ENCODE measurements at places on chromosomes 6 and 20.

- DNase-seq: peak; percentile 40
These were observed 68.9 kb upstream of the TBXT start for GRCh38 chr6:166236596-166236995.

GRCh38 chr6:168871642-168872315, 381.9 kb downstream of the THBS2 start:
- no peak for DNase-seq

DNA sequence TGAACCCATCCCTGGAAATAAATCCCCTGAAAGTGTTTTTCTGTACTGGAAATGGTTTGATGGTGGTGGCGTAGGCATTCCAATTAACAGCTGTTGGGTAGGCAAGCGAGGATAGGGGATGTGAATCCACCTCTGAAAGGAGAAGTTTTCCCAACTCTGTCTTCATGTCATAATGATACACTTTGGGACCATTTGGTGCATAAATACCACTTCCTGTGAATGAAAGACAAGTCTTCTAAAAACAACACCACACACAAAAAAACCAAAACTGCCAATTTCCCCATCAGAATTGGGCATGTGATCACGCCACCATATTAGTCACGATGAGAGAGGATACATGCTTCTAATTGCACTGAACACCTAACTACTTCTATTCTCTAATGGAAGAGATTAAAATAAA, 6.4 kb downstream of the VNN2 start:
- DNase-seq: no peak

GRCh38 chr6:148557796-148558321, 189.0 kb upstream of the UST start:
- DNase-seq: peak; percentile 68

- no peak for DNase-seq
These were observed 7.3 kb downstream of the STK38 start for GRCh38 chr6:36539814-36540568.

DNA sequence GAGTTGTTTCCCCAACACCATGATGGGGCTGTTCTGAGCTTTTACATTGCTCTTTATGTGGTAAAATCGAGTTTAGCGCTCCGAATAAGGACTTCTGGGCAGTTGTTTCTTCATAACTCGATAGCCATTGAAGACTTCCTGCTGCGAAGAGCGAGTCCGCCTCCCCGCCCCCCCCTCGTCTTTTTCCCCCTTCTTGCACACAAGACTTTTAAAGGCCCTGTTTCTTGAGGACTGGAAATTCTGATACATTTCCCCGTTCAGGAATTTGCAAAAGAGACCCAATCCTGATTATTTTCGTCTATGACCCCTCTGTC, 1.5 kb upstream of the CITED2 start:
- no peak for DNase-seq

GRCh38 chr6:139534472-139535115, 160.1 kb upstream of the CITED2 start:
- DNase-seq: peak; percentile 49

GRCh38 chr20:19741924-19742323, 16.1 kb upstream of the RIN2 start:
- no peak for DNase-seq

DNA sequence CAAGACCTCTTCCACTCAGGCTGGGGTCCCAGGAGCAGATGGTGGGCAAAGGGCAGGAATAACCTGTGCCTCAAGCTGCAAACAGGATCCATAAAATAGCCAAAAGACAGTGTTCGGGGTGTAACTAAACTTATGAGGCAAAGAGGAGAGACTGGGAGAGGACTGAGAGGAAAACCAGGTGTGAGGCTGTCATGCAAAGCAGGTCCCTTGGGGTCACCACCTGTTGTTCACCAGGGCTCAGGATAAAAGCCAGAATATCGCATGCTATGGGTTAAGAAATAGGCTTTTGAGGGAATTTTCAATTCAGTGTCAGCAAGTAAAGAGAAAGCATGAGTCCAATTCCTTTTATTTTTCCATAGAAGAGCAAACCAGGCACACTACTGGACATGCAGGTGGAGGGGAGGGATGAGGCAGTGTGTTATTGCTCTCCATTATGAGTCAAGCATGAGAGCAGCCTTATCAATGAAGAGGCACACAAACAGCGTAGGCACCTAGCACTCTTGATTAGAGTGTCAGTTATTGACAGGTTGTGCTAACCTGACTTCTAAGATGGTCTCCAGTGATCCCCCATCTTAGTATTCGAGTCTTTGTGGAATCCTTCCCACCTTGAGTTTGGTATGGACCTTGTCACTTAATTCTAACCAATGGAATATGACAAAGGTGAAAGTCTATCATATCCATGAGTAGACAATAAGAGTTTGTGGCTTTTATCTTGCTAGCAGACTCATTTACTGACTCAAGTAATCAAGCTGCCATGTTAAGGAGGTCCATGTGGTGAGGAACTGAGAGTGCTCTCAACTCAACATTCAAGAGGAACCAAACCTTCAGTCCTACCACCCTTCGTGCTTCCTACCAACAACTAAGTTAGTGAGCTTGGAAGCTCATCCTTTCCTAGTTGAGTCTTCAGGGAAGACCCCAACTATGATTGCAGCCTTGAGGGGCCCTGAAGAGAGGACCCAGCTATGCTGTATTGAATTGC, 18.8 kb downstream of the HLA-E start:
- DNase-seq: no peak
